ENCODE measurements at places on chromosomes 3 and 15.

GRCh38 chr3:70138606-70139005 is 139.1 kb downstream of the SAMMSON start:
- no peak for DNase-seq

GRCh38 chr3:106759731-106760130 is 617.5 kb upstream of the CCDC54 start:
- no peak for DNase-seq

DNA sequence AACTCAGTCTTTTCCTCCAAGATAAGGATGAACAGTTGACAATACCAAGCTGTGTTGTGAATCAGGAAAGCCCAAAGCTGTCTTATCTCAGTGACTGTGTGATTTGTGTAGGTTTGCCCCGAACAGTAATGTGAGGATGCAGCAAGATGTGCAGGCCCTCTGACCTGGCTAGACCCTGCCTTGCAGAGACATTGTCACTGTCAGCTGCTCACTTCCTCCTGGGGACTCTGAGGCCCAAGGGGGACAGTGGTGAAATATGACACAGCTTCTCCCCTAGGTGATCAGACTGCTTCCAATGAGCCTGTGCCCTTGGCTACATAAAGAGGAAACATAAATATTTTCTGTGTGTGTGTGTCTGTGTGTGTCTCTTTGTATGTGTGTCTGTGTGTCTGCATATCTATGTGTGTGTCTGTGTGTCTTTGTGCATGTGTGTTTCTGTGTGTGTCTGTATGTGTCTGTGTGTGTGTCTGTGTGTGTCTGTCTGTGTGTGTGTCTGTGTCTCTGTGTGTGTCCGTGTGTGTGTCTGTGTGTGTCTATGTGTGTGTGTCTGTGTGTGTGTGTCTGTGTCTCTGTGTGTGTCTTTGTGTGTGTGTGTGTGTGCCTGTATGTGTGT is 21.7 kb downstream of the LRRK1 start:
- peak; percentile 59 for DNase-seq

GRCh38 chr15:41493205-41493901 is at the start of gene ITPKA:
Gene ITPKA (plus strand): TSS chr15:41493874. CDS start chr15:41493928, 54 bp downstream.
- DNase-seq = peak; percentile 96

DNA sequence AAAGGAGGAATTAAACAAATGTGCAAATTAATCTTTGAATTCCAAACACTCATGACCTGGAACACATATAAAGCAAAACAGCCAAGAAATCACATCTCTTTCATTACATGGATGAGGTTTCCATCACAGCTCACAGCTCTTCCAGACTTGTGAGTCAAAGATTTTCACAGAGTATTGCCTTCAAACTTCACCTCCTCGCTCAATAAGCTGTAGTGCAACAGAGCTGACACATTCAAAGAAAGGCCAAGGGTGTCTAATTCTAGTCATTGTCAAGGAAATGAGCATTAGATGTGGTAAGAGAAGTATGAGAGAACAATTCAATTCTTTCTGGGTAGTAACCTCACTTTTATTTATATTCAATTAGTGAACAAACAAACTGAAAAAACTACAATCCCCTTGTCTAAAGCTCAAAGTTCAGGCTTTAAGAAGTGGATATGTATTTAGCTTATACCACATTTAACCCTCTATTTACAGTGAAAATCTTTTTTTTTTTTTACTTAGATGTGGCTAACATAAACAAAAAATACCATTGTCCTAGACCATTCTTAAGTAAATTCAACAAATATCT is 11.9 kb downstream of the WDR72 start:
- no peak for DNase-seq

DNA sequence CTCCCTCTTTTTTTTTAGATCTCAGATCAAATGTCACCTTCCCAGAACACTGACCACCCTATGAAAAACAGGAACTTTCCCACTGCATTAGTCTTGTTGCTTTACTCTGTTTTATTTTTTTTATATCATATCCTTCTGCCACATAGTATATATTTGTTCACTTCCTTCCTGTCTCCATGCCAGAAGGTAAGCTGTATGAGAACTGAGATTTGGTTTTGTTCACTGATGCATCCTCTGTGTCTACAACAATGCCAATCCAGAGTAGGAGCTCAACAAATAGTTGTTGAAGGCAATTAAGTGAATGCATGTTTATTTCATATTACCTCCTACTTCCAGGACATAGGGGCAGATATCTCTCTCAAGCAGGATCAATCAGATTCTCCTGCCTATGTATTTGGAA is 114.4 kb downstream of the TPRG1 start:
- no peak for DNase-seq

DNA sequence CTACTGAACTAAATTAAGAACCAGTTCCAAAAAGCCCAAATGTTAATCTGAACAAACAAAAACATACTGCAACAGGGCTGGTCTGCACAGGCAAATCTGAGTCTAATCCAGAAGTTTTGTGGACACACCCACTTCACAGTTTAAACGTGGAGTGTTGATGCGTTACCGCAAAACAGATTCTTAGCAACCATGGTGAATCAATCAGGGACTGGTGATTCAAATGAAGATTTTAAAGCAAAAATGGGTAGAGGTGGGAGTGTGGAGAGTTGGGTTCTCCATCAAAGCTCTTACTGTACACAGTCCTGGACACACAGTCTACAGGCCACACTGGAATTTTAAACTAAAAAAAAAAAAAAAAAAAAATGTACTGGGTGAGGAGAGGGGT is 5.2 kb downstream of the ANXA2 start:
- DNase-seq = no peak

DNA sequence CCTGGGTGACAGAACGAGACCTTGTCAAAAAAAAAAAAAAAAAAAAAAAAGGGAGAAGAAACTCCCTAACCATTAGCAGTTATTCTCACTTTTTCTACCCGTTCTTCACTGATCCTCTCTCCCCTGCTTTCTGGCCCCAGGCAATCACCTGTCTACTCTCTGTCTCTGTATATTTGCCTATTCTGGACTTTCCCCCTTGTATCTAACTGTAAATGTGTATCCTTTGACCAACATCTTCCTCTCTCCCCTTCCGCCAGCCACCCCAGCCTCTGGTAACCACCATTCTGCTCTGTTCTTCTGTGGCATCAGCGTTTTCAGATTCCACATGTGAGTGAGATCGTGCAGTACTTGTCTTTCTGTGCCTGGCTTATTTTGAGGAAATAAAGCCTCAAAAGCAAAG is 6.9 kb downstream of the CYFIP1 start:
- no peak for DNase-seq

DNA sequence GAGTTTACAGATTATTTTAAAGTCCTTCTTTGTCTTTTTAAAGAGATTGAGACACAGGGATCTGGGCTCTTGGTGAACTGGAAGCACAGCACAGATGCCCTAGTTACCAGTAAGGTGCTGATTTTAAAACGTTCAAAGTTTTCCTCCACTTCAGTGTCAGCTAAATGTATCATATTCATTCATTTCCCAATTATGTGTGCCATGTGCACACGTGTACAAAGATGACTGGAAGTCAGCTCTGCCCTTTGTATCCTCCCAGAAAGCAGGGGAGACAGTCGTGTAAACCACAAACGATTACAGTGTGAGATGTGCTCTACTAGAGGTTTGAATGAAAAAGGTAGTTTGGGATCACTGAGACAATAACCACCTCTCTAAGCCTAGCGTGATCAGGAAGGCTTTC is 730 bp downstream of the ZKSCAN7 start:
- DNase-seq = peak; percentile 35

- DNase-seq = no peak
Observed at GRCh38 chr3:179452176-179452564, 900 bp upstream of the GNB4 start.

Data from GM13977 (cell line).